AG08395 (cell line): ENCODE measurements at places on chromosomes 3 and 15.

DNA sequence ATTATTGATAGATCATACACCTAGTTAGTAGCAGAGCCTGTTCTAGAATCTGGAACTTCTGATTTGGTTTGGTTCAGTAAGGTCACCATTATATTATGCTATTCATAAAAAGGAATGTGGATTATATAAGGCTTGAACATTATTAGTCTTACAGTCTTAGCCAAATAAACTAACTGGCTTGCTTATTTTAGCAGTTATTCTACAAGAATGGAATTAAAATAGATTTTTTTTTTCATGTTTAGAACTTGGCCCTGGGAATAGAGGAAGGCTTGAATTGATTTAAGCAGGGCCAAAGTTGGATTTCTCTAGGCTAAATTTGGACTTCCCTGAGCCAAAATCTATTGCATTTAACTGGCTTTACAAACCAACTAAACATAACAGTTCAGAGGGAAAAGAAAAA, 24.4 kb downstream of the DTWD1 start:
- no peak for DNase-seq

GRCh38 chr3:124760601-124761000, 30.3 kb downstream of the UMPS start:
- DNase-seq, result peak; percentile 80

GRCh38 chr15:45743426-45744235, 108.8 kb downstream of the SQOR start:
- peak; percentile 13 for DNase-seq

DNA sequence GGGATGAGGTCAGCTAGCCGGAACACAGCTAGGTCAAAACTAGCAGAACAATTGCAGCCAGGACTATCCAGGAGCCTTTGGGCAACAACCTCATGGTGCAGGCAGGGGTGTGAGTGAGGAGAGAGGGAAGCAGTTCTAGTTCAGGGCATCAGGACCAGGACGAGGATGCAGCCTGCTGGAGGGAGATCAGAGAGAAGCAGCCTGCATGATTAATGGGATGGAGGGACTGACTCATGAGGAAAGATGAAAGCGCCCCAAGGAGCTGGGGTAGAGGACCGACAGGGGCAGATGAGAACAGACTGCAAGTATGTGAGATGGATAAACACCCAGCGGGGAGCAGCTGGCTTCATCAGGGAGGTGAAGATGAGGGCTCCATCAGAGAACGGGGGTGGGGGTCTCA, 37.9 kb upstream of the LRTM1 start:
- DNase-seq, result peak; percentile 83

GRCh38 chr15:99996660-99997059, 263.4 kb upstream of the LYSMD4 start:
- DNase-seq, result no peak

- no peak for DNase-seq
These were observed 404.9 kb downstream of the SQOR start for GRCh38 chr15:46039703-46040102.

DNA sequence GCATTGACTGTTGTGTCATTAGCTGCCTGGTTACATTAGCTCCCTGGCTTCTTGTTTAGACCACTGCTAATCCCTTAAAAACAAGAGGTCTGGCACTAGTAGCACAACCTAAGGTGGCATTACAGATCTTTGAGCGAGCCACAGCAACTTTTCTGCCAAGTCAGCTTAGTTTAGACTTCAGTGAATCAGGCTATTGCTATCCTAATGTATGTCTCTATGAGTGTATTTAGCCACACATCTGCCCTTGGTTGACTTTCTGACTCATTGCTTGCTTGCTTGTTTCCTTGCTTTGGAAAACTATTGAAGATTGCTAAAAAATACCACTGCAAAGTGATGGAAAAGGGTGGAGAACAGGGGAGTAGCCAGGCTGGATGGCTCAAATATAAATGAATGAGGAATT, 50.2 kb downstream of the CHP1 start:
- peak; percentile 74 for DNase-seq

- no peak for DNase-seq
These were observed 44.2 kb upstream of the PLXNA1 start for GRCh38 chr3:126938520-126939337.

DNA sequence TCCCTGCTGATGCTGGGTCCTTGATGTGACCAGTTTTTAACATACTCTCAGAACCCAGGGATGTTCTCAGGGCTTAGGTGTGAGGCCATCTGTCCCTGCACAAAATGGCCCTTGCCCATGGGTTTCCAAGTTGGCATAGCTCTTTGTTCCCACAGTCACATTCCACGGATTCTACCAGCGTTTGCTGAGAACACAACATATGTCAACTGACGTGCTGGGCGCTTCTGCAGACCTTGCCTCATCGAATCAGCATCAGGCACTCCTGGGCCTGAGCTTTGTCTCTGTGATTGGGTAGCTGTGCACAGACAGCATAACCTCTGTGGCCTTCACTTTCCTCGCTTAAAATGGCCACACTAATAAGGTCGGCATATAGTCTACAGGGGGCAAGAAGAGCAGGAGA, 69.0 kb downstream of the MGLL start:
- DNase-seq, result no peak

DNA sequence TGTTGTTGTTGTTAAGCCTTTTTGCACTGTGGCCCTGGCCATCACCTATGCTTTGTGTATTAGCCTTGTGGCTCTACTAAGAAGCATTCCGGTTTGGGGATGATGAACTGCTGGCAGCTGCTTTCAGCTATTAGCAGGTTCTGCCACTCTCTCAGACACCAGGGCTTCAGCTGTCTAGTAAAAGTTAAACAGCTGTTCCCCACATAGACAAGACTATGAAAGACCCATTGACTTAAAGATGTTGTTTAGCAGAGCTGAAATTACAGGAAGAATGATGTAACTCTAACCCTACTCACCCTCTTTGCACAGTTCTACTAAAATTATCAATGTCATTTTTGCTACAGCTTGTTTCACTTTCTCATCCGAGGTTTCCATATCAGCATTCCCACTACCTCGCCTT, 131.2 kb upstream of the CGNL1 start:
- DNase-seq, result no peak
